ENCODE measurements at places on chromosomes 1 and 21. TPM values are rescaled to one million over a fixed set of nuclear protein-coding genes. Genes with fewer than 3 reads are reported as not detected.

MMEL1 gene
- total RNA-seq = not detected

ZNF683 gene
- not detected for total RNA-seq

GUCA2A gene
- total RNA-seq = not detected

OPRD1 gene
- 0.01 TPM for total RNA-seq

TSSK3 gene
- not detected for total RNA-seq

TDRD10 gene
- not detected for total RNA-seq

OR2AK2 gene
- not detected for total RNA-seq

PLA2G2D gene
- not detected for total RNA-seq

CNST gene
- 8.5 TPM for total RNA-seq

ALG14 gene
- 3.5 TPM for total RNA-seq

SDC3 gene
- total RNA-seq = 8.4 TPM

KCND3 gene
- not detected for total RNA-seq

IRF6 gene
- total RNA-seq = 0.19 TPM

MYOC gene
- not detected for total RNA-seq

SH3D21 gene
- 2.5 TPM for total RNA-seq

KCNJ9 gene
- not detected for total RNA-seq

SAMSN1 gene
- not detected for total RNA-seq

IER5 gene
- total RNA-seq = 24.1 TPM

KRTAP6-2 gene
- total RNA-seq = not detected
